Activated T-helper 1 cell treated with anti-CD3 and anti-CD28 coated beads, Interleukin-2, amount 50 U/mL, for 16 hours (primary cell): ENCODE measurements at places on chromosomes 3 and 15.

GRCh38 chr3:191198932-191199331 is at the start of gene OSTN:
Gene OSTN, plus strand, starts transcription at chr3:191199241. Its CDS starts 13,292 bp downstream, at chr3:191212533.
- no peak for DNase-seq

DNA sequence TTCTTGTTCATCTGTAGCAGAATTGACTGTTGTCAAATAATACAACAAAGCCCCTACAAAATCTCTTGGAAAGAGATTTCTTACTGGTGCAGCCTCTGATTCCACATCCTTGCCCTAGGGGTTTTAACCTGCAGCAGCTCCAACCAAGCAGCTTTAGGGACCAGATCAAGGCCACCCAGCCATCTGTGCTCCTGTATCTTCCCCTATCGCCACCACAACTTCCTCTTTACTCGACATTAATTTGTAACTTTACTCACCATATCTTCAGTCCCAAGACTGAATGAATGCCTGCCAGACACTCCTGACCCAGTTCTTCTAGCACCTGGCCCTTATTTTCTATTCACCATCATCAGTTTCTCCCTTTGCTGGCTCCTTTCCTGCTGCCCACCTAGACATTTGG is 156.6 kb upstream of the IL12A start:
- no peak for DNase-seq

GRCh38 chr3:194875581-194876402 is 190.1 kb downstream of the FAM43A start:
- no peak for DNase-seq

DNA sequence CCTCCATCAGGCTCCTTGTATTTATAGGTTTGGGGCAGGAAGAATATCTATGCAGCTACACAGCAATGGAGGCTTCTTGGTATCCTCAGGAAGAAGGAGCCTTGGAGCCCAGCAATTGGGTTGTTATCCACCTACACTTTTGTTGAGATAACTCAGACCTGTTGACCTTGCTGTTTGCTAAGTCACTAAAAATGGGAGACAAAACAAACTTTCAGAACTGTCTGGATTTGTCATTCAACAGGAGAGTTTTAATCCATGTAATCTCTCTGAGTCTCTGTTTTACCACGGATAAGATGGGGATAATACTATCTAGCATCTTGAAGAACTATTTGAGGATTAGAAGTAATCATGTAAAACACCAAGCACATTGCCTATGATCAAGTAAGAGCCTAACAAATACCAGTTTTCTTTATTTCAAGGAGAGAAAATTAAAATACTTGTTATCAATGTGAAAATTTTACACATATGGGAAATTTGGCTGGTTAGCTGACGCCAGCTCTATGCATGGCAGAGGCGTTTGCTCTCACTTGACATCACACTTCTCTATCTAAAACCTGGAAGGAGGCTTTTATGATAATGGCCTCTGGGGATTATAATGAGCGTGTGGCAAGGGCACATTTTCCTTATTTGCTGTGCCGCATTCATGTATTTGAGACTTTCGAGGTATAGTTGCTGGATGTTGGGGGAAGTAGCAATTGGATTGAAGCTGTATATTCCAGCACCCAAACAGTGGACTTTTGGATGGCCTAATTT is 215.6 kb downstream of the PDCD6IP start:
- DNase-seq, result no peak

GRCh38 chr3:13152826-13153710 is 79.8 kb upstream of the IQSEC1 start:
- DNase-seq, result no peak

GRCh38 chr15:59917504-59918157 is 86.5 kb upstream of the FOXB1 start:
- peak; percentile 36 for DNase-seq
